ENCODE measurements at places on chromosomes 7 and 10.

GRCh38 chr7:129855234-129855673, 97.5 kb downstream of the UBE2H start:
- no peak for DNase-seq

DNA sequence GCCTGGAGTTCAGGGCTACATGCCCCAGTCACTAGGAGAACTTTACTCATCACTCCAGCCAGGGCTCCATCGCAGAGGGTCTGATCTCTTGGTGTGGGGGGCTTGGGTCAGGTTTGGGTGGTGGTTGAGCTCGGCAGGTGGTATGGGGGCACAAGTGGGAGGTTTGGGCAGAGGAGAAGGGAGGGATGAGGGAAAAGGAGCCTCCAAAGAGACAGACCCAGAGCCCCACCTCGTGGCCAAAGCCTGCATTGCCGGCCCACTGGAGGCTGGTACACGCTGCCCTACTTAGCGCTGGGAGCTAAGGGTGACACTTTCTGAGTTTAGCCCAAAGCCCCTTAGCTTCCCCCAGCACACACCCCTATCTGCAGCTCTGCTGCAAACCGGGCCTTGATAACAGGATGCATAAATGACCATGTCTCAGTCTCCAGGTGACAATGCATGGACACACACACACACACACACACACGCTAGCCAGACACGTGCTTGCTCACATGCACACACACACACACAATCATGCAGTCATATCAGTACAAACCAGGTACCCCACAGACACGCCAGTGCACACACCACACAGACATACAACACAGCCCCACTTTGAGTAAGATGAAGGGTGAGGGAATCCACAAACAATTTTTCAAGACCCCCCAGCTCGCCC, 14.7 kb downstream of the LZTS2 start:
- peak; percentile 72 for DNase-seq

DNA sequence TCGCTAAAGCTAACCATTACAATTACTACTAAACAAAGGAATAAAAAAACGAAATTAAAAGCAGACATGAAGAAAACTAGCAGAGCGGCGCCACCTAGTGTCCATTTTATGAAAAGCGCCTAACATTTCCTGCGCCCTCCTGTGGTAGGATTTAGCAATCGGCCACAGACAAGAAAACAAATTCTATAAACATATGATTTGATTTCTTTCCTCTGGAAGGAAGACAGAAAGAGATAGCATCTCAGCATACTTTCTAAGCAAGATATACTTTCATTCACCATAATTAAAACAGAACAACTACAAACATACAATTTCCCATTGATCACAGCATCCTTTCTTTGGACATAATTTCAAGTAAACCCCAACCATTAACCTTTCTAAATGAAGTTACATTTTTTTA, 337.7 kb upstream of the NPVF start:
- peak; percentile 72 for DNase-seq

DNA sequence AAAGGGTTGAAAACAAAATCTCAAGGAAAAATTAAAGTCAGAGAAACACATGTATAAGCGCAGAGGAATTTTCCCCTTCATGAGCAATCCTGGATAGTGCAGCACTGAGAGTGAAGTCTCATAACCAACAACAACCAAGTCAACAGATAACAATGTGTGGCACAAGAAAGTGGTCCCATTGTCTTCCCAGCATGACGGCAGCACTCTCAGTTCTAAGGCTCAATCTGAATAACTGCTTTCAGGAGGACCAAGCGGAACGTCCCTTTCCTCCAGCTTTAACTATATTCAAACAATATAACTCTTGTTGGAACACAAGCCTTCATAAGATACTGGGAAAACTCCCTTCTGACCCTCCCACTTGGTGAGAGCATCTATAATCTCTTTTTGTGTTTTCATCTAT, 137.9 kb downstream of the RAPGEF5 start:
- no peak for DNase-seq

DNA sequence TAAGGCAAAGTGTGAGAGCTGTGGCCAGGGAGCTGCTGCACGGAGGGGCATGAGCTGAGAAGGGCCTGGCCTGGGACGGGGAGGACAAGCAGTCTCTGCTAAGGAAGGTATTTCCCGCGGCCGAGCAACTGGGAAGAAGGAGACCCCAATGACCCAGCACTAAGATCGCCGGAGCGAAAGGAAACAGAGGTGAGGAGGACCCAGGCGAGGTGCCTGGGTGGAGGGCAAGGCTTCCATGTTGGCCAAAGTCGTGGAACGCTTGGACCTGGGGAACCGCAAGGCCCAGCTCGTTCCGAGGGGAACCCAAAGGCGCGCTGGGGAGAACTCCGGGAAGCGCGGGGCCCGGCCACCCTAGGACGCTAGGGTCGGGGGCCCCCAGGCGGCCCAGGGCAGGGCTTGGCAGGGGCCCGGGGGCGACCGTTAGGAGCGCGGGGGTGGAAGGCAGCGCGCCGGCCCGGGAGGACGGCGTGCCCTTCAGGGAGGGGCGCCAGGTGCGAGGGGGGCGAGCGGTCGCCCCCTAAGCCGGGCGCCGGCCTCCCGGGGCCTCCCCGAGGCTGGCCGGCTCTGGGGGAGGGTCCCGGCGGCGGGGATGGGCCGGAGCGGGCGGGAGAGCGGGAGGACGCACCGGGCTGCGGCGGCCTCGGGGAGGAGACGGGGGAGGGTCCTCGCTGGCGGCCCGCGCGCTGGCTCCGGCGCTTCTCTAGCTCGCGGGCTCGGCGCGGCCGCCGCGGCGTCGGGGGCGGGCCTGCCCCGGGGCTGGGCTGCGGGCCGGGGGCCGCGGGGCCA, 545 bp downstream of the GIGYF1 start:
- DNase-seq, result no peak

- no peak for DNase-seq
Observed at GRCh38 chr10:127346604-127347003, 150.2 kb upstream of the INSYN2A start.
